ENCODE measurements at places on chromosomes 6 and 20. TPM values are rescaled to one million over a fixed set of nuclear protein-coding genes. Genes with fewer than 3 reads are reported as not detected.

DNA sequence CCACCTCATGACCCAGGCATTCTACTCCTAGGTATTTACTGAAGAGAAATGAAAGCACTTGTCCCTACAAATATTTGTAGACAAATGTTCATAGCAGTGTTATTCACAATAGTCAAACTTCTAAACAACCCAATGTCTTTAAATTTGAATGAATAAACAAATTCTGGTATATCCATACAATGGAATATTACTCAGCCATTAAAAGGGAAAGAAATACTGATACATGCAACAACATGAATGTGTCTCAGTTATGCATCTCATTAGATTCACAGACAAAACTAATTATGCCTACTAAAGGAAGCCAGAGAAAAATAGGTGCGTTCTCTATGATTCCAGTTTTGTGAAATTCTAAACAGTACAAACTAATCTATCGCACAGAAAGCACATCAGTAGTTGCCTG, 30.7 kb downstream of the MDFI start:
- DNase-seq = no peak

DNA sequence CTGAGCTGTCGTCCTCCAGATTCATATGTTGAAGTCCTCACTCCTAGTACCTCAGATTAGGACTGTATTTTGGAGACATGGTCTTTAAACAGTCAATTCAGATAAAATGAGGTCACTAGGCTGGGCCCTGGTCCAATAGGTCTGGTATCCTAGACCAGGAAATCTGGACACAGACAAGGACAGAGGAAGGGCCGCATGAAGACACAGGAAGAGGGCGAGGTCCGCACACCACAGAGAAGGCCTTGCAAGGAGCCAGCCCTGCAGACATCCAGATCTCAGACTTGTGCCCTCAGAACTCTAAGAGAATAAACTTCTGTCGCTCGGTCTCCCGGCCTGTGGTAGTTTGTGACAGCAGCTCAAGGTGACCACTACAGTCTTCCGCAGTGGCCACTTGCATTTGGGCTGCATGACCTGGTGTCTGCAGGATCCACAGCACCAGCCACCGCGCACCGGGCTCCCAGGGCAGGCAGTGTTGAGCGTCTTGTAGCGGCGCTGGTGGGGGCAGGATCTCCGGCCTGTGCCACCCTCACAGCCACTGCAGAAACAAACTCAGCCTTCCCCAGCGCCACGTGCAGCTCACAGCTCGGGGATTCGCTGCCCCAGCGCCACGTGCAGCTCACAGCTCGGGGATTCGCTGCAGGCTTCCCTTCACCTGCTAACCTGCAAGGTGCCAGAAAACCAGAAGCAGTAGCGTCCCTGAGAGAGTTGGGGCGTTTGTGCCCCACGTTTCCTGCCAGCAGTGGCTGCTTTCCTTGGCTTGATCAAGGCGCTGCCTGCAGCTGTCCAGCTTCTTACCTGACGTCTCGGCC, 6.0 kb upstream of the RBM38 start:
- no peak for DNase-seq

- DNase-seq = peak; percentile 20
Measured at GRCh38 chr6:10951675-10952282, 64.9 kb downstream of the SYCP2L start.

DNA sequence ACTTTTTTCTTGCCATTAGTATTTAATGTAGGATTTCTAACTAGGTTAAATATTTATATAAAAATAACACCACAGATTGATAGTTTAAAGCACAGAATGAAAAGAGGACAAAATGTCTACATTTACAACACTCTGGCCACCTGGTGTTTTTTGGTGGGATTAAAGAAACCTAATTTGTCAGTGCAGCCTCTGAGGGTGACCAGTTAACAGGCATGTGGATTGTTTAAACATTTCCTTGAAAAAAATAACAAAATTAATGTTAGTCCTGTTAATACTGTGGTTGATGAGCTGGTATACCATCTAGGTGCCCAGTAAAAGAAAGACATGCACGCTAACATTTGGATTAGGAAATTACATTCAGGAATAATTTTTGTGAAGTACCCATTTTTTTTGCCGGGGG, 8.8 kb downstream of the SLC9A8 start:
- DNase-seq = no peak

GRCh38 chr20:24736131-24736843, 212.8 kb upstream of the CST7 start:
- no peak for DNase-seq

DNA sequence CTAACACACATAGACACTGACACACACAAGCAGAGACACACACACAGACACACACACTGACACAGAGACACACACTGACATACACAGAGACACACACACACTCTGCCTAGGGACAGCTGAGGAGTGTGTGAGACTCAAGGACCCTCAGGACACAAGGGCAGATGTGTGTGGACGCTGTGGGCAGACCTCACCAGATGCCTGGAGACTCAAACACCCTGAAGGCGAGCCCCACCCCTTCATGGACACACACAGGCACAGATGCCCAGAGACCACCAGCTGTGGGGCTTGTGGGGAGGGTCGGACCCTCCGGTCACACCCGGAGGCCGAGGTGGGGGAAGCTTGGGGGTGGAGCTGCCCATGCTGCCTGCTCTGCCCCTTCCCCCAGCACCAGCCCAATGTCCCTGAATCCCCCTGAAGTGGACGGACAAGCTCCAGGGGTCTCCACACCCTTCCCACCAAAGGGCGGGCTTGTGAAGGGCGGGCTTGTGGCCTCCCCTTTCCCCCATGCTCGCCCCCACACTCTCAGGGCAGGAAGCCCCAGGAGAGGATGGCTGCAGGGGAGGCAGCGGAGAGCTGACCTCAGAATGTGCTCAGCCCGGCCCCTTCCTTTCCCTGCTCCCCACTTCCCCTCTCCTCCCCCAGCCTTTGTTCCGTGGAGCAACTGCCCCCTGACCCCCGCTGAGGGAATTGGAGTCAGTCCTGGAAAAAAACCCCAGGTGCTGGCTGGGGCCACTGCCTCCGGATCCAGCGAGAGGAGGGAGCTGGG, 13.9 kb upstream of the ABHD16B start:
- no peak for DNase-seq

GRCh38 chr6:170114187-170114945, 176.5 kb downstream of the DLL1 start:
- no peak for DNase-seq

DNA sequence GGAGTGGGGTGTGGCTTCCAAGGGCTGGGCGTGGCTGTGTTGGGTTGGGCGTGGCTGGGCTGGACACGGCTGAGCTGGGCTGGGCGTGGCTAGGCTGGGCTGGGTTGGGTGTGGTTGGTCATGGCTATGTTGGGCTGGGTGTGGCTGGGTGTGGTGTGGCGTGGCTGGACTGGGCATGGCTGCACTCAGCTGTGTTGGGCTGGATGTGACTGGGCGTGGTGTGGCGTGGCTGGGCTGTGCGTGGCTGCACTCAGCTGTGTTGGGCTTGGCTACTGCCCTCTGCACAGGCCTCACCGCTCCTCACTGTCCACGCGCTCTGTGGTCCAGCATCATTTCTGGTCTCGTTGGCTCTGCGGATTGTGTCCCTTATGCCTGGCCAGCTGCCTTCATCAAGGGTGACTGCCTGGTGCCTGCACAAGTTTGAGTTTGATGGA, 43.5 kb upstream of the SLCO4A1 start:
- DNase-seq = no peak

DNA sequence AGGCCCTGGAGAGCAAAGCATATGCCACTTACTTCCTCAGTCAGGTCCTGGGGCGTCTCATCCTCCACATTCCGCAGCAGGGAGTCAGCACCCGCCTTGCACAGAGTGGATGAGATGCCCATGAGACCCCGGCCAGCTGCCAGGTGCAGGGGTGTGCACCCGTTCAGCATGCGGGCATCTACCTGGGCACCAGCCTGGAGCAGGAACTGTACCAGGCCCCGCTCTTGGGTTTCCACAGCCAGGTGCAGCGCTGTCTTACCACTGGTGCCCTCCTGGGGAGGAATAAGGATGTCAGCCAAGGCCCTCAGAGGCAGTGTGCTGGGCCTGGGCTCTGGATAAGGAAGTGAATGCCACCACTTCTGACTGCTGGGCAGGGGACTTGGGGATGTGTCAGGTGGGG, 2.7 kb upstream of the SLC35B2 start:
- DNase-seq = no peak

DNA sequence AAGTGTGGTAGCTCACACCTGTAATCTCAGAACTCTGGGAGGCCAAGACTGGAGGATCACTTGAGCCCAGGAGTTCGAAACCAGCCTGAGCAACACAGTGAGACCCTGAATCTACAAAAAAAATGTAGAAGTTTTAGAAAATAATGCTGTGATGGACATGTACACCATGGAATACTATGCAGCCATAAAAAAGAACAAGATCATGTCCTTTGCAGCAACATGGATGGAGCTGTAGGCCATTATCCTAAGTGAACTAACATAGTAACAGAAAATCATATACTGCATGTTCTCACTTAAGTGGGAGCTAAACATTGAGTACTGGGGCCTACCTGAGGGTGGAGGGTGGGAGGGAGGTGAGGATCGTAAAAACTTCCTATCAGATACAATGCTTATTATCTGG, 110.8 kb downstream of the PRND start:
- no peak for DNase-seq

- no peak for DNase-seq
Measured at GRCh38 chr6:10341605-10342004, 73.3 kb downstream of the TFAP2A start.

DNA sequence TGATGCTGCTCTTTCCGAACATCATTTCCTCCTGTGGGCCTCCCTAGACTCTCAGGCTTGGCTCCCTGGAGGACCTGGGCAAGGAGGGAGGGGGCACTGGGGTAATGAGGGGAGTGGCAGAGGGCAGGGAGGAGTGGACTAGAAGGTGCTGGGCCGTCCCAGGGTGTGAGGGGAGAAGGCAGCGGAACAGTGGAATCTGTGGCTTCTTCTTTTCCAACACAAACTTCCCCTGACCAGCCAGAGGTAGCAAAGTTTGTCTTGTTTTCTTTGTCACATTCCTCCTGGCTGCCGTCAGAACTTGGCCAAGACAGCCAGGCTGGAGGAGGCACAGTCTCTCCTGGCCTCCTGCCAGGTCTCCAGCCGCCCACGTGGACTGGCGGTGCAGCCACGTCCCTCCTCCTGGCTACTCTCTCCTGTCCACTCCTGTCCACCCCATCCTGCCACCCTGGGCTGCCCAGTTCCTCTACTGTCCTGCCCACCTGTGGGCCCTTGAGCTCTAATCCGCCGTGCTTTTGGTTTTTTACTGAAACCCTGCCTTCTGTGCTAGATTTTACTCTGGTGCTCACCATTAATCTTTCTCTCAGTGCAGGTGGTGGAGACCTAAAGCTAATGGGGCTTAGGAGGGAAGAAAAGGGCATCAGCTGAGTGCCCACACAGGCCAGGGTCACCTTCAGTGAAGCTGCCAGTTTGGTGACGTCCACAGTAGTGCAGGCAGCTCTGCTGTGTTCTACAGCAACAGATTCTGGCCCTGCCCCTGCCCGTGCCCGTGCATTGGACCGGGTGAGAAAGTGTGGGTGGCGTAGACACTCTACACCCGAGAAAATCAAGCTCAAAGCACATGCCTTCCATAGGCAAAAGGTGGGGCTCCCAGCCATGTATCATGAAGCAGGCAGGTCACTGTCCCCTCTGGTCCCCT, 2.8 kb upstream of the CDSN start:
- DNase-seq = peak; percentile 75

DNA sequence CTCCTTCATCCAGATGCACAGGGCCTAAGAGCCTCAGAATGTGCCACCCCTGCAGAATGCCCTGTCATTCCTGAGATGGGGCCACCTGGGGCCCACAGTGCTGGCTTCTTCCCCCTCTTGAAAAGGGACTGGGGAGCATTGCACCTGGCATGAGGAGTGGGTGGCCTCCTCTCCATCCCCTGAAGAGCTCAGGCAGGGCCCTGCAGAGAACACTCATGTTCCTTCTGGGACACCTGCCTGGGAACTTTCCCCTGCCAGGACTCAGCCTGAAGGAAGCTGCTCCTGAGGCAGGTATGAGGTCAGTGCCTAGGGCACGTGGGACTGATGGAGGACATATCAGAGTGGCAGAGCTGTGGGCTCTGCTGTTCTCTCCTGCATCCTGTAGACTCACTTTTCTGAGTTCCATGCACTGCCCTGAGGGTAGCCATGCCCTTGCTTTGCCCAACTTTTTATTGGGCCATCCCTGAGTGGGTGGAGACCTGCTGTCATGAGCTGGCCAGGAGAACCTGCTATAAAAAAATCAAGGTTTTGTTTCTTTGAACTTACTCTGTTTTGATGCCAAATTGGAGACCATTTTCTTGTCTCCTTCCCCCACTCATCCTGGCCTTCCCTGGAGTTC, 19.5 kb downstream of the CCDC167 start:
- DNase-seq = no peak

- no peak for DNase-seq
Measured at GRCh38 chr20:50876063-50876685, 55.1 kb downstream of the ADNP start.

DNA sequence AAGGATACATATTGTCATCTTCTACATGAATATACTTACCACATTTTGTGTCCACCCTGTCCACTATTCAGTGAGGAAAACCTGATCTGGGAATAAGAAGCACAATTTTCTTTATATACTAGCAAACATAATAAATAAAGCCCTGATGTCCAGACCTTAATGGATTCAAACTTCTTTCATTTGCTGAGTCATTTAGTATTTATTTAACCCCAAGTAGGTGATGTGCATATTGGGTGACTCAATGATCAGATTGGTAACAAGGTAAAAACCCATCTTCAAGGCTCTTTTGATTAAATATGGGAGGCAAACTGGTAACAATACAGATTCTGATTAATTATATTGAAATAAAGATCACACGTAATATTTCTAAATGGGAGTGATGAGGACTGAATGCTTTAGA, 1159.8 kb upstream of the EYS start:
- no peak for DNase-seq

DNA sequence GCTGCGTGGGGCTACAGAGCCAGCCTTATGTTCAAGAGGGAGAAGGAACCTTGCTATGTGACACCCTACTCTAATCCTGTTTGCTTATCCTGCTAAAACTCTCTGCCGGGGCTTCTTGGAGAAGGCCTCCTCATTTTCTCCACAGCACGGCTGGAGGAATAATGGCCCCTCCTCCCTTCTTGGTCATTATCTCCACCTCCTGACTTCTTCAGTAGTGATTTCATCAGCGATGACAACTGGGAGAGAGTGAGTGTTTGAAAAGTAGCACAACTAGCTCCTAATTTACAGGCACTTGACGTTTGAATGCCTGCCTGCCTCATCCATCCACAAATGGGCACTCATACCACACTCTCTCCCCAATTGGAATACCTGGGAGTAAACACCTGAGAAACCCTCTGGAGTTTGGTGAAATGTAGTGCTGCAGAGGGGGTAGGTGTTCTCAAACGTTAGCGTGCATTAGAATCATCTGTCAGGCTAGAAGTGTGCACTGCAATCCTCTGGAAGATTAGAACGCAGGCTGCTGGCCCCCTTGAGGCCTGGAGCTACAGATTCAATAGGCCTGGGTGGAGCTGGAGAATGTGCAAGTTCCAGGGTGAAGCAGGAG, 148.5 kb downstream of the FOXC1 start:
- DNase-seq = no peak

TBC1D7 gene
- polyA plus RNA-seq = 17.9 TPM

CAP2 gene
- polyA plus RNA-seq = 221 TPM

NRSN1 gene
- 0.17 TPM for polyA plus RNA-seq

IDH3B gene
- 98.9 TPM for polyA plus RNA-seq

POM121L2 gene
- polyA plus RNA-seq = not detected

CYP39A1 gene
- 3.0 TPM for polyA plus RNA-seq

FABP7 gene
- 0.42 TPM for polyA plus RNA-seq

GSTA1 gene
- polyA plus RNA-seq = not detected

IL17F gene
- polyA plus RNA-seq = not detected

BANF2 gene
- not detected for polyA plus RNA-seq

SIM1 gene
- polyA plus RNA-seq = 2.7 TPM

Data from muscle of arm (tissue), 14 donors.